ENCODE measurements at places on chromosomes 11 and 22.

DNA sequence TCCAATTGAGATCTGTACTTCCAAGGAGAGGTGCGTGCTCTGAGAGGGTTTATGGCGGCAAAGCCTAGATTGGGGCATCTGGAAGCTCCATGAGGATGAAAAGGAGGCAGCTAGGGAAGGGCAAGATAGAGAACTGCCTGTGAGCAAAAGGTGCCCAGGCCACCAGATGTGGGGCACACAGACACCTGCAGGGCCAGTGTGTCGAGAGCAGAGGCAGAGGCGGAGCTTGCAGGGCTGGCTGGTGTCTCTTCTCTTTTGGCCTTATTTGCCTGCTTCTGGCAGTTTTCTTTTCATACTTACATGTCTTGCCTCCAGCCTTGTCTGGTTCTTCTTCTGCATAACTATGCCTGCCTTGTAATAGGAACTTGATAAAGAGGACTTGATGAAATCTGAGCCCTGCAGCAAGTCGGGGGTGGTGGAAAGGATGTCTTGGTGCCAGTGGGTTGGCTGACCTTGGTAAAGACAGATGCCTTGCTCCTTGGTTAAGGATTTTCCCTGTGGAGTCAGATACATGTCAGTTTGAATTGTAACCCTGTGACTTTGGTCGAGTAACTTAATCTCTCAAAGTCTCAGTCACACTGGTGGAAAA lies 680.3 kb downstream of the NTM start:
- no peak for DNase-seq

- no peak for DNase-seq
These were observed 20.3 kb downstream of the ZC3H12C start for GRCh38 chr11:110113505-110113904.

DNA sequence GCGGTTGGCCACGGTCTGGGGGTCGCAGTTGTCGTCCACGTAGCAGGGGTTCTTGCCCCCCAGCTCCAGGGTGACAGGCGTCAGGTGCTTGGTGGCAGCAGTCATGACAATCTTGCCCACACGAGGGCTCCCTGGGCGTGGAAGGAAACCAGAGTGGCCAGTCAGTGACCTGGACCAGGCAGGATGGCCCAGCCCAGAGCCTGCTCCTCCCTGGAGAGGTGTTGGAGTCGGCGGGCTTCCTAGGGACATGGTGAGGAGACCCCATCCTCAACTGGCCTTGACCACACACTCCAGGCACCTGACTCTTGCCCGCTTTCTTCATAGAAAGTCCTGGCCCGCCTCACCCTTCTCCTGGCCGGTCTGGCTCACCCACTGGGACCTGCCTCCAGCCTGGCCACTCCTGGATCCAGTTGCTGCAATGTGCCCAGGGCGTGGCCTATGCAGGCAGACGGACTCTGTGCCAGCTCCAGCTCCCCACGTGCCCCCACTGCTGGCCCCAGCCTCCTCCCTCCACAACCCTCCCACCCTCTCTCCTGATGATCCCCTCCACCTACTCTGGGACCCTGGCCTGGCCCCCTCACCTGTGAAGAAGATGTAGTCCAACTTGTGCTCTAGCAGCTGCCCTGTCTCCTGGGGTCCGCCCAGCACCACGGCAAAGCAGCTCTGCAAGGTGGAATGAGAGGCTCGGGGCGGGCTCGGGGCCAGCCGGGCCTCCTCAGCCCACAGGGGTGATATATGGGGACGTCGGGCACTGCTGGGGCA lies 8.7 kb downstream of the ALDH3B2 start:
- no peak for DNase-seq

- DNase-seq, result peak; percentile 45
These were observed 164.4 kb upstream of the ZBED5 start for GRCh38 chr11:11022125-11022730.

GRCh38 chr11:11558826-11559225 lies 63.0 kb downstream of the GALNT18 start:
- DNase-seq, result no peak

DNA sequence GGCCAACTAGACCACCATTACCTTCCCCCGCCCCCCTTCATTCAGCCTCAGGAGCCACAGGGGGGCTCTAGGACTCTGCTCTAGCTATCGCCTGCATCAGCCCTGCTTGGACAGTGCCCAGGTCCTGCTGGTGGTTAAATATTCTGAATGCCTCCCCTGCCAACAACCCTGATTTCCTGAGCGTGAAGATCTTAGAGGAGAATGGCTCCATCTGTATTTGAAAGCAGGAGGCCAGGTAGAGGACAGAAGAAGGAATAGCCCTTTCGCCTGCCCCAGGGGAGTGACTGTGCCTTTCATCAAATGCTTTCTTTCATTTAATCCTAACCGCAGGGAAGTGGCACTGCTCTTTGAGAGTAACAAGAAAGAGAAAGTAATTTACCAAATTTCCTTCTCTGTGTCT lies 69.2 kb downstream of the ISX start:
- DNase-seq, result no peak

GRCh38 chr11:69298267-69299022 lies 4.5 kb downstream of the MYEOV start:
- peak; percentile 84 for DNase-seq

GRCh38 chr11:117681438-117681837 lies 115.6 kb downstream of the DSCAML1 start:
- no peak for DNase-seq

- DNase-seq, result peak; percentile 61
These were observed 150.1 kb upstream of the UBASH3B start for GRCh38 chr11:122505304-122506006.

DNA sequence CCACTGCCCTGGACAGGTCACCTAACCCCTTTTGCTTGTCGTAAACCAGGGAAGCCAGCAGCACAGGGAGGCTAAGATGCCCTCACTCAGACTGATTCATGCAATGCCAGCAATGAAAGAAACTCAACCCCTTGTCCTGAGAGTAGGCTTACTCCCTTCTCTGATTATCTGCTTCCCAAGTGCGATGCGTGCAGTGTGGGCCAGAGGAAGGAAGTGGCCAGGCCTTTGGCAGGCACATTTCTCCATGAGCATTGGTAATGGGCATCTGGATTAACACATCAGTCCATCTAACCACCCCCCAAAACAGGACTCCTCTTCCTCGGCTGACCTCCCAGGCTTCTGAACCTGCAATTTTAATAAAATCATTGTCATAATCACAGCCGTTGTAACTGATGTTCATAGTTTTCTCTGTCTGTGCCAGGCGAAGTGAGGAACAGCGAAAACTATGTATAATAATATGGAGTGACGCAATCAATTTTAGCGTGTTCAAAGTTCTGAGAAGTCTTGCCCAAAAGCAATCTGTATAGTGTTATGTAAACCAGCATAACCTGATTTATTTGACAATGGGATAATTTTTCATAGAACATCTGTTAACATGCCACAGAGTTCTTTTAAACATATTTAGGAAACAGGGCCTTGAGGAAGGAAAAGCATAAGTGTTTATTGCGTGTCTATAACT lies 33.9 kb downstream of the TST start:
- DNase-seq, result no peak

DNA sequence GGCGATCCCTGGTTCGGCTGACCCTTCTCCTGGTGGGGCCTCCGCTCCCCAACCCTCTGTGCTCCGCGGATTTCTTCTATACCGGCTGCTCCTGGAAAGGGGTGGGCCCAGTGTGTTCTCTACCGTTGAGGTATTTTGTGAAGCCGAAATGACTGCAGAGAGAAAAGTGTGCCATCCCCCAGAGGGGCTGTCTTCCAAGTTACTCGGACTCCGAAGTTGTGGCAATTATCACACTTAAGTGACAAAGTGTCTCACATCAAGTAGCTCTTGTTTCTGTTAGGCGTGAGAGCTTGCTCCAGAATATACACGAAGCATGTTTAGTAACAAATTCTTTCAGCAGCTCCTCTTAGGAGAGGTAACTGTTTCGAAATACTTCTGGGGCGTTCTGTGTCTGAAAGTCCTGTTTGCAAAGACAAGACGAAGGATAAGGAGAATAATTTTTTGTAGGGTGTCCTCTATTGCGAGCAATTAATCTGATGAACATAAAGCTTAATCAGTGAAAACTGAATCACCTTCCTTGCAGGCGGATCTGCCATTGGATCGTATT lies 434 bp downstream of the XPNPEP3 start:
- no peak for DNase-seq

- DNase-seq, result no peak
These were observed 6.2 kb upstream of the PLXNB2 start for GRCh38 chr22:50313600-50313999.

DNA sequence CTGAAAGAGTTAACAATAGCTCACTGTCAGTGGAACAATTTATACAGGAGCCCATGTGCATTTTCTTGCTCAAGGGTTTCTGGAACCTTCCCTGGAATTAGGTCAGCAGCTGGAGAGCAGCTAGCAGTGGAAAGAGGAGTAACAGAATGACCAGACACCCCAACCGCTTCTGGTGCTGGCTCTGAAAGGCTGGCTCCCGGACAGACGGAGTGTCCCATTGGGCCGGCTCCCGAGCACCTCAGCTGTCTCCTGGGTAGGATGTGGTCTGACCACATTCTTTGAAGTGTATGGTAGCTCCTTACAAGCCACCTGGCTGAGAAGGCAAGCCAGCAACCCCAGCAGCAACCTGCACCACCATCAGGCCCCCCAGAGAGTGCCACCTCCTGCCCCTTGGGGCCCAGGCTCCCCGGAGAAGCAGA lies 44.7 kb downstream of the ABTB2 start:
- no peak for DNase-seq

GRCh38 chr22:39215426-39216142 lies 29.2 kb downstream of the PDGFB start:
- no peak for DNase-seq

- DNase-seq, result no peak
These were observed 15.9 kb downstream of the TSPAN18 start for GRCh38 chr11:44742508-44743246.

DNA sequence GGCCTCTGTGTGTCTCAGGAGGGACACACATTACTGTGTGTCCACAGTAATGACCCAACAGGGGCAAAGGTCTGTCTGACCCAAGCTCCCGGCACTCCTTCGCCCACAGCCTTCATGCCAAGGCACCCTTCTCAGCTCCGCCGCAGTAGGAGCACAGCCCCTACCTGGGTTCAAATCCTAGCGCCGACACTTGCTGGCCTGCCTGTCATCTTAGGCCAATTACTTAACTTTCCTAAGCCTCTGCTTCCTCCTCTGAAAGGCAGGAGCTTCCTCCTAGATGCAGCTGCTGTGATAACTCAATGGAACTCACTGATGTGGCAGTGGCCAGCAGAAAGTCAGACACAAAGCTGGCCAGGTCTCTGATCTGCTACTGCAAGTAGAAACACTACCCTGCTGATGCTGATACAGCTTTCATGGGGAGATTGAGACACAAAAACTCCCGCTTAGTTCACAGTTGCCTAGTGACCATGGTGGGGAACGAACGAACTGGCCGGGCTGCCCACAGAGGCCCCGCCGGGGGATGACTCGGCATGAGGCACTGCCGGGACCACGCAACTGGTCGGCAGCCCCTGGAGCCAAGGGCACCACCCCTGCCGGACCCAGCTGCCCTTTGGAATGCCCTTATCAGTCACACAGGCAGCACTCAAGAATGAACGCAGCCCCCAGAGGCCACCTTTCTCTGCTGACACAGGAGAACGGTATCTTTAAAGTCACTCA lies 8.1 kb downstream of the EHD1 start:
- no peak for DNase-seq

DNA sequence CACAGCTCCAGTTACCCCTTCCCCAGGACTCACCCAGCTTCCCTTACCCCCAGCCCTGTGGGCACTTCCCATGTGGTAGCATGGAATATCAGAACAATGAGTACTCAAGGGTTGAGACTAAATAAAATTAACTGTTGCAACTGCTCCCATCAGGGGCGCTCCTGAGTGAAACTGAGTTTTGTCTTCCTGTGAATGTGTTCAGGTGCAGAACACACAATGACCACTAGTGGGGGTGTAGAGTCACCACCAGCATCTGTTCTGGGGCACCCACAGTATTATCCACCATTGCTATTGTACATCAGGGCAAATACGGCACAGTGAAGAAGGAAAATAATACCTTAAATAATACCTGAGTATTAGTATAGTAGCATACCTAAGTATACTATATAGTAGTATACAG lies 689.7 kb downstream of the TBC1D22A start:
- DNase-seq, result peak; percentile 44

GRCh38 chr11:33942954-33943353 lies 51.1 kb upstream of the LMO2 start:
- DNase-seq, result no peak

- peak; percentile 88 for DNase-seq
These were observed at the start of gene ATF4 for GRCh38 chr22:39520226-39521105. TSS of gene ATF4 (plus strand) at chr22:39520562. CDS start at chr22:39521446, 884 bp downstream.

DNA sequence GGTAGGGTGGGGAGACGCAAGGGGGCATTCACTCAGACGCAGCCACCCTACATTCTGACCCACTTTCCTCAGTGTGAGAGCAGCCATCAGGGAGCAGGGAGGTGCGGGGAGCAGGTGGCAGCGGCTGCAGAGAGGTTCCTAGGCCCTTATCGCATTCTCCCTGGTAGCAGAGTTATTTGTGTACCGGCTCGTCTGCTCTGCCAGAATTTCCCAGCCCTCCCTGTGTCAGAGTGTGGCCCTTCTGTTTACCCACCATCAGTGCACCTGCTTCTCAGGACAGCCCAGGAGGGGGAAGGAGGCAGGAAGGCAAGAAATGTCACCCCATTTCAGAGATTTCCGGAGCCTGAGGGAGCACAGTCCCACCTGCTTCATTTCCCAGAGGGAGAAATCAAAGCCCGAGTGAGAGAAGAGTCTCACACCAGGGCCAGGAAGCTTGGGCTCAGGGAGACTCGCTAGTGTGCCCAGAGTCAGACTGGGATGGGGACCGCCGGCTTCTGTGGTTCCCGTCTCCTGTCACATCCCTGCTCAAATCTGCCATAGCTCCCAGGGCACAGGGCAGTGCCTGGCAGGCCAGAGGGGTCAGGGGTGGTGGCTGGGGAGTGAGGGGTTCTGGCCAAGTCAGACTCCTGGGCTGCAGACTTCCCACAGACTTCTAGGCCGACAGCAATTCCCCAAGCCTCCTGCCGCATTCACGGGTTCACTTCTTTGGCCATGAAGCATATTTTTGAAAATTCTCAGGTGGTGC lies 49.7 kb downstream of the ARRB1 start:
- DNase-seq, result no peak

DNA sequence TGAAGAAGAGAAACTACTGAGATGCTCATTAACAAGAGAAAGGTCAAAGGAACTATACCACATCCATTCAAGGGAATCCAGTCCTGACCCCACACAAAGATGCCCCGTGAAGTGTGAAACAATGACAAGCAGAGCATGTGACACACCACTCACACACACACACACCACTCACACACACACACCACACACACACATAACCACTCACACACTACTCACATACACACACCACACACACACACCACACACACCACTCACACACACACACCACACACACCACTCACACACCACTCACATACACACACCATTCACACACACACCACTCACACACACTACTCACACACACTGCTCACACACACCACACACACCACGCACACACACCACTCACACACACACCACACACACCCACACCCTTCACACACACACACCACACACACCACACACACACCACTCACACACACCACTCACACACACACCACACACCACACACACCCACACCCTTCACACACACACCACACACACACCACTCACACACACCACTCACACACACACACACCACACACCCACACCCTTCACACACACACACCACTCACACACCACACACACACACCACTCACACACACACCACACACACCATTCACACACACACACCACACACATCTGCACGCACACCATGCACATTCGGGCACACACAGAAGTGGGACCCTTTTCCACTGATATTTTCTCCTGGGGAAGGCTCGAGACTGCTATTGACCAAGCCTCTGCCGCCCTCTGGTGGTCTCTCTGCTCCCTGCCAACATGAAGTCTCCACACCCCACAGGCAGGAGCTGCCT lies 32.0 kb upstream of the COMT start:
- DNase-seq, result peak; percentile 79

GRCh38 chr22:39686178-39686620 lies 115.6 kb downstream of the CACNA1I start:
- no peak for DNase-seq

GRCh38 chr11:60396799-60397198 lies 540 bp downstream of the MS4A14 start:
- no peak for DNase-seq

All from LoVo (cell line).